Fibroblast of lung (primary cell): ENCODE measurements at places on chromosomes 7 and 10.

- DNase-seq: peak; percentile 15
Observed at GRCh38 chr7:15197042-15197977, 294.8 kb upstream of the DGKB start.

- peak; percentile 6 for DNase-seq
Observed at GRCh38 chr10:98074315-98074911, 44.0 kb upstream of the CRTAC1 start.

- DNase-seq: peak; percentile 2
Observed at GRCh38 chr10:97827702-97828291, 21.8 kb upstream of the GOLGA7B start.

DNA sequence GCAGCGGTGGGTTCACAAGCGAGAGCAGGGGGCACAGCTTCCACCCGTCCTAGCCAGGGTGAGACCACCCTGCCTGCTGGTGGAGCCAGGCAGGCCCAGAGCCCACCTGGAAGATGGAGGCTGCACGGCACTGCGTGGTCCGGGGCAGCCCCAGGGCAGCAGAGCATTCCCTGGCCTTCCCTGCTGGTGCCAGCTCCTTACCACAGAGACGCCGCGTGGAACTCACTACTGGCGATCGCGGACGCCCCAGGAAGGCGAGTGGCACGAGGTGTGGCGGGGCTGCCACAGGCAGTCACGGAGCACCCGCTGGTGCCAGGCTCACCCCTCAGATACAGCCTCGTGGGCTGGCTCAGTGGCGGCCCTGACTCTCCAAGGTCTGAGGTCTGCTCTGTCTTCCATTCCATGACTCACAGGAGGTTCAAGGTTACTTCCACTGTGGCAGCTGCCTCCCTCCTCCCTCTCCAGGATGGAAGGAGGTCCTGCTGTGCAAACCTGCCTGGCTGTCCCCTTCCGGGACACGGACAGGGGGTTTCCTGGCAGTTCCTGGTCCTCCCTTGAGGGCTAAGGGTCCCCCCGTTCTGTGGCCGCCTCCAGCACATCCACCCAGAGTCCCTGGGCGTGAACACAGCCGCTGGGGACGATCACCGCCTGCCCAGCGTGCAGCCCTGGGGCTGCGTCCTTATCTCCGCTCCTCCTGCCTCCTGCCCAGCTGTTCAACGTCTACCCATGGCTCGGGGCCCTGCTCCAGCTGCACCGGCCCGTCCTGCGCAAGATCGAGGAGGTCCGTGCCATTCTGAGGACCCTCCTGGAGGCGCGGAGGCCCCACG is 3.1 kb downstream of the CYP2W1 start:
- DNase-seq: peak; percentile 39

- DNase-seq: no peak
Observed at GRCh38 chr7:50203521-50203920, 101.0 kb upstream of the IKZF1 start.

DNA sequence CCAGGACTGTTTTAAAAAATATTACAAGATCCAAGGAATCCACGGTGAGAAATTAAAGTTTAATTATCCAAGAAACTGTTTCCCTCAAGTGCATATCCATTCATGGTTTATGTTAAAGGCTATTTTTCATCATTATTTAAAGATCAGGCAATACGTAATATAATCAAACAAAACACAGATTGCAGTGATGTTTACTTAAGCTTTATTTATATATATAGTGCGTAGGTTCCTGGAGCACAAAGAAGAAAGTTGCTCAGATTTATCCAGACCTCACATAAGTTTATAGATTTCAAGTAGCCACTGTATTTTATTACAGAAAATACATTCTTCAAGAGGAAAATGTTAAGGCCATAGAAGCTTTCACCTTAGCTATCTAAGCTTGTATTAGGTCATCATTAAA is 210.0 kb upstream of the KLF14 start:
- no peak for DNase-seq

GRCh38 chr7:36409180-36409579 is 19.5 kb downstream of the ANLN start:
- DNase-seq: no peak

DNA sequence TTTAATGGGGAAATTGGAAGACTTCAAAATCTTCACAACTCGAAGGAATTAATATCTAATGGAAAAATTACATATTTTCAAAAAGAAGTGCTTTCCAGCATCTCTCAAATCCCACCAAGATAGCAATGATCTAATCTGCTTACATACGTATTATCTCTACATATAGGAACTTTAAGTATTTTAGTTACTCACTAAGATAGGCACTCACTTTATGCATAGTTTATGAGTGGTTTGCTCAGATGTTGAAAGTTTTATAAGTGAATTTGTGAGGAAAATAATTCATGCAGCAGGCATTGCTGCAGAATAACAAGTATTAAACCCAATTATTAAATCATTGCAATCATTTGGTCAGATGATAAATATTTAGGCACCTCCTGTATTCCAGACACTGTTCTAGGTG is 2.3 kb upstream of the CYTH3 start:
- DNase-seq: no peak

DNA sequence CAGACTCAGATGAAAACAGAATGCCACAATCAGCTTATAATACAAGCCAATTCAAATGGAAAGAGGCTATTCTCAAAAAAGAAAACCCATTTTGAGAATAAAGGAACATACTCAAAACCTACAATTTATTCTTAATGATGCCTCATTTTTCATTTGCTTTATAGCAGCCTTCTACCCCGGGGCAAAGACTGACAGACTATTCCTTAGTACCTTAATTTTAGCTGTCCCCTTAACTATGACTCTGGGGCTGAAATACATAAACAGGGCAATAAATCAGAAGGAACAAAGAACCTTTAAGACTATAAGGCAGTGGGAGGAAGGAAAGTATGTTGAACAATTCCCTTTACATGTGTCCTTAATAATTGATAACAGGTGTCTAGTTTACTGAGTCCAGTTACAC is 76.8 kb downstream of the TMEM106B start:
- DNase-seq: no peak

DNA sequence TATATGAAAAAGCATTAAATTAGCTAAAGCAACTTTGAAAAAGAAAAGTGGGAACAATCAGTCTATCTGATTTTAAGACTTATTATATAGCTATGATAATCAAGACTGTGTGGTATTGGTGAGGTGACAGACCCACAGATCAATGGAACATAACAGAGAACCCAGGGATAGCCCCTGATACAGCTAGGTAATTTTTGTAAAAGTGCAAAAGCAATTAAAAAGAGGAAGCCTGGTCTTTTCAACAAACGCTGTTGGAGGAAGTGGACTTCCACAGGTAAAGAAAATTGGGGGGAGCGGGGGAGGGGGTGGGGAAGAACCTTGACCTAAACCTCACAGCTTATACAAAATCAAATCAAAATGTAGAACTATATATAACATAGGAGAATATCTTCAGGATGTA is 45.4 kb downstream of the GNA12 start:
- no peak for DNase-seq

- no peak for DNase-seq
Observed at GRCh38 chr7:92745241-92745640, 91.1 kb downstream of the CDK6 start.

- DNase-seq: no peak
Observed at GRCh38 chr7:67463316-67463715, 466.7 kb downstream of the TYW1 start.

GRCh38 chr7:93011351-93012294 is 106.2 kb downstream of the SAMD9 start:
- peak; percentile 95 for DNase-seq

DNA sequence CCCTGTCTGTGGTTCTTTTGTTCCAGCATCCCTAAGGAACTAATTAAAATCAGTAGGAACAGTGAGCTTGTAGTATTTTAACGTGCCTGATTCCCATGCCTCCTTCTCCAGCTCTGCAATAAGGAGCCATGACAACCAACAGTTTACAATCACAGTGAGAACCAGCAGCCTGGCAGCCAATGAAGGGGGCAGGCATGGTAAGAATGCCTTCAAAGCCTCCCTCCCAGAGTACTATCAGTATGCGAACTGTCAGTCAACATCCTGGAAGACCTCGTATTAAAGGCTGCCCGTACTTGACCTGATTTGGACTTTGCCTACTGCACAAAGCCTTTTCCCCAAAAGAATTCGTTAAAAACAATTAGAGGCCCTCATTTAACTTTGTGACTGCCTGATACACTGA is 7.7 kb downstream of the ZPBP start:
- DNase-seq: no peak

DNA sequence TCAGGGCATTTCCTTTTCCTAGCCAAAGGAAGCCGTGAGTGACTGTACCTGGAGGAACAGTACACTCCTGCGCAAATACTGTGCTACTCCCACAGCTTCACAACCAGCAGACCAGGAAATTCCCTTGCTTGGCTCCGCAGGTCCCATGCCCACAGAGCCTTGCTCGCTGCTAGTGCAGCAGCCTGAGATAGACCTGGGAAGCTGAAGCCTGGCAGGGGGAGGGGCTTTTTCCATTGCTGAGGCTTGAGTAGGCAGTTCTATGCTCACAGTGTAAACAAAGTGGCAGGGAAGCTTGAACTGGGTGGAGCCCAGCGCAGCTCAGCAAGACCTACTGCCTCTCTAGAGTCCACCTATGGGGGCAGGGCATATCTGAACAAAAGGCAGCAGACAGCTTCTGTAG is 291.2 kb downstream of the HGF start:
- DNase-seq: no peak

- DNase-seq: no peak
Observed at GRCh38 chr7:125338110-125338509, 408.5 kb upstream of the POT1 start.

DNA sequence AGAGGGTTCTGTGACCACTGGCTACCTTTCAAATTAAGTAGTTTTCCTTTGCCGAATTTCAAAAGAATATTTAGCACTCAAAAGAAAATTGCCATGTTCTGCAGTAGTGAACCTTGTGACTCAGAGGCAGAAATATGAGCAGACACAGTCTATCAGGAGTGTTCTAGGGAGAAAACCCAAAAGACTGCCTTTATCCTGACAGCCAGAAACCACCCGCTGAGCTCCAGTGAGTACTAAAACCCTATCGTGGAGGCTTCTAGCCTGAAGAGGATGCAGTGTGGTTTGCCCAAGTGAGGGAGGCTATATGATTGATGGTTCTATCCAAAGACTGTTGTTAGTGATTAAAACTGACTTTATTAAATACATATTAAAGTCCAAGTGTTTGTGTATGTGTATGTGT is 21.9 kb downstream of the CHRM2 start:
- DNase-seq: peak; percentile 68

- DNase-seq: no peak
Observed at GRCh38 chr10:83663918-83664317, 475.4 kb upstream of the GHITM start.

DNA sequence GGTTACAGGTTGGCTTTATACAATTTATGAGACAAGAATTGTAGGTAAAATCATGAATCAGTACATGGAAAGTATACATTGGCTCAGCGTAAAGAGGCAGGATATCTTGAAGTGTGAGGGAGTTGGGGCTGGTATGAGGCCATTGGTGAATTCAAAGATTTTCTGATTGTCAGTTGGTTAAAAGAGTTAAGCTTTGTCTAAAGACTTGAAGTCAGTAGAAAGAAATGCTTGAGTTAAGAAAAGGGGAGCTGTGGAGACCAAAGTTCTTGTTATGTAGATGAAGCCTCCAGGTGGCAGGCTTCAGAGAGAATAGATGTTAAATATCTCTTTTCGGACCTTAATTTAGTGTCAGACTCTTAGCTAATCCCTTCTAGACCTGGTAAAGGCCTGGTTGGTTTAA is 341.0 kb downstream of the GALNT17 start:
- no peak for DNase-seq

DNA sequence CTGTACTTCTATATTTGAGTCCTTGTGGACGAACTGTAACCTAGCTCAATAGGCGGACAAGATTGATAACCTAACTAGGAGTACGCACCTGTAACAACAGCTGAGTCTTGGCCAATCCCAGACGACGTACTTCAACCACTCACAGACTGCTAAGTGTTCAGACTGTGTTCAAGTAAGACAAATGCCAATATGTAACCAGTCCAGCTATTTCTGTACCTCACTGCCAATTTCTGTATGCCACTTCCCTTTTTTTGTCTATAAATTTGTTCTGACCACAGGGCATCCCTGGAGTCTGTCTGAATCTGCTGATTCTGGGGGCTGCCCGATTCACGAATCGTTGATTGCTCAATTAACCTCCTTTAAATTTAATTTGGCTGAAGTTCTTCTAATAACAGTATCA is 32.2 kb downstream of the HACD1 start:
- no peak for DNase-seq

- DNase-seq: no peak
Observed at GRCh38 chr10:93667795-93668194, 34.6 kb downstream of the FRA10AC1 start.

- DNase-seq: peak; percentile 31
Observed at GRCh38 chr10:31656851-31657433, 271.7 kb downstream of the ARHGAP12 start.

- DNase-seq: peak; percentile 73
Observed at GRCh38 chr10:29646238-29646902, 11.6 kb upstream of the SVIL start.

DNA sequence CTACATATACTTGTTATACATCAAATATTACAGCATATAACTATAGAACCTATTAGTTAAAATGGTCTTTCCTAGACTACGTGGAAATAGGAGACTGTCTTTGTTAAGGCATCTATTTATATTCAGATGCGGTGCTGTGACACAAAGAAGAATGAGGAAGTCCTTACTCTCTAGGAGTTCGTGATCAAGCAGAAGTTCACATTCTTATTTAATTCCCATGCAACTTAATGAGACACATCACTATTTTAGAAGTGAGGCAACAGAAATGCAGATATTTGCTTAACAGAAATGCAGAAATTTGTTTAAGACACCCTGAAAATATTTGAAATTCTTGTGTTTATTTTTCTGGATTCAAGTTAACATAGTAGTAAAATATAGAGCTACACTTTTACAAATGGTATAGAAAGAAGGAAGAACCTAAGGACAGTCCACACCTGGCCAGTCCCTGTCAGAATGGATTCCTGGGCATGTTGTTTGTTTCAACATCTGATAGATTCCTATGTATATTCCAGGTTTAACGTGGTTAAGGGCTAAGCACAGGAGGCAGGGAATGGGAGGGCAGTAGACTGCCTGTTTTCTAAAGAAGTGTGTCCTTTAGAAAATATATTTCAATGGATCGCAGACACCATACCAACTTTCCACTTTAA is 70.6 kb upstream of the NXPH1 start:
- no peak for DNase-seq

DNA sequence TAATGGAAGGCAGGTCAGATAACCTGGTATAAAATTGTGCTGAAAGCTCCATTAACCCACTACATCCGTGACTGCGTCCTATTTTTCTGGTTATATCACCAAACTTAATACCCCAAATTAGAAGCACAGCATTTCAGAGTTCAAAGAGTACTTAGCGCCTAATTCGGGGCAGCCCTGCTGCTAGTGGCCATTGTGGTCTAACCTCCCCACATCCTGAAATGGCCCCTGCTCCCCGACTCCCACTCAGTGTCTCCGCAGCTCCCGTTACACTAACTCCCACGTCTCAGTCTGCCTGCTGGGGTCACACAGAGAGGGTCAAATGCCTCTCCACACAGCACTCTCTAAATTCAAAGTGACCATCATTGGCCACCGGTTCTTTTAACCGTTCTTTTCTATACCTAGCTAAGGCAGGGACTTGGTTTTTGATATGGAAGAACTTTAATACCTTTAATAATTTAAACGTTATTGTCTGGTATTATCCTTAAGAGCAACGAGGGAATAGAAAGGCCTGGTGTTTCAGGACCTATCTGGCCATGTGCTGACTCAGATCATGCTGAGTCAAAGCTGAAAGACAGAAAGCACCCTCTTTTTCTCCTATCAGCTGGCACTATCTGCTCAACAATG is 117.1 kb downstream of the KMT2E start:
- no peak for DNase-seq
